ENCODE measurements at places on chromosomes 5 and 9.

DNA sequence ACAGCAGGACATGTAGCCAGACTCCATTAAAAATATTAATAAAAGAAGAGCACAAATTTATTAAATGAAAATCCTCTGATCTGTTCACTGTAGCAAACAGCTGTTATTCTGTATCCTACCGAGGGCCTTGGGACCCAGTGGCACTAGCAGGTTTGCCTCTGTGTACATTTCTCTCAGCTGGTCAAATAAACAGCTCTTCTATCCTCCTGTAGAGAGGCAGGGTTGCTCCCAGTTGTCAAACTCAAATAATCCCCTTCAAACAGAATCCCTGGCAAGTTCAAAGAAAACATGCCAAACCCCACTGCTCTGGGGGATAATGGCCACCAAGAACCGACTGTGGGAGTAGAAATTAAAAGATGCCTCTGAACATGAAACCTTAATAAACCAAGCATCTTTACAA, 1262.0 kb upstream of the DMAC1 start:
- DNase-seq: peak; percentile 7

DNA sequence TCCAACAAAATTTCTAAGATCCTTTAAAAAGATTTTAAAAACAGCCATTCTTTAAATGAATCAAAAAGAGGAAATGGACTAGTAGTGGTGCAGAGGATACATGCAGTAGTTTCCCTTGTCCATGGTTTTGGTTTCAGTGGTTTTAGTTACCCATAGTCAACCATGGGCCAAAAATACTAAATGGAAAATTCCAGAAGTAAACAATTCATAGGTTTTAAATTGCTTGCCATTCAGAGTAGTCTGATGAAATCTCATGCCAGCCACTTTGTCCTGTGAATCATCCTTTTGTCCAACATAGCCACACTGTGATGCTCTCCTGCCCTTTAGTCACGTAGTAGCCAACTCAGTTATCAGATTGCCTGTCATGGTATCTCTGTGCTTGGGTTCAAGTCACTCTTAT, 286.1 kb downstream of the ANXA1 start:
- no peak for DNase-seq

- DNase-seq: no peak
Measured at GRCh38 chr9:121398374-121398773, 28.3 kb upstream of the STOM start.

GRCh38 chr5:167352801-167353200, 938.6 kb upstream of the WWC1 start:
- DNase-seq: no peak

- DNase-seq: no peak
Measured at GRCh38 chr9:72185561-72185960, 36.3 kb downstream of the GDA start.

DNA sequence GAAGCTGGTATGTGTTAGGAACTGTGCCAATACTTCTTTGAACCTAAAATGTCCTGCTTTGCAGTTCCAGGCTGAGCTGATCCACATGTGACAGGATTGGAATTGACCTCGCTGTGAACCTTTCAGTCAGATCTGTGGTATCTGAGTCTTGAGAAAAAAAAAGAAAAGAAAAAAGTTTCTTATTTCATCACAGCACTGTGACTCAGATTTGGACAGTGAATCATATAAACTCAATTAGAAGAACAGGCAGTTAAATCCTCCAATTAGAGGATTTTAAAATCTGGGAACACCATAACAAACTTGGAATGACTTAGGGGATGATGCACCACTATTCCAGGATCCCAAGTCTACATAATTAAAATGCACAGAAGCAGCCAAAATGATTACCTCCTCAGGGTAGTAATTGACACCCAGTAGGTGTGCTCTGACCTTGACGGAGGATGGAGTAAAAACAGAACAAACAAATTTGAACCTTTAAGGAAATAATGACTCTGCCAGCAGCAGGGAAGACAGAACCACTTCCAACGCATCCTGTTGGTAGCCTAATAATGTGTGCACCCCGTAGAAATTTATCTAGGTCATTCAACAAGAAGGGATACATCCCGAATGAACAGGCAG, 57.8 kb upstream of the RAI14 start:
- DNase-seq: no peak

DNA sequence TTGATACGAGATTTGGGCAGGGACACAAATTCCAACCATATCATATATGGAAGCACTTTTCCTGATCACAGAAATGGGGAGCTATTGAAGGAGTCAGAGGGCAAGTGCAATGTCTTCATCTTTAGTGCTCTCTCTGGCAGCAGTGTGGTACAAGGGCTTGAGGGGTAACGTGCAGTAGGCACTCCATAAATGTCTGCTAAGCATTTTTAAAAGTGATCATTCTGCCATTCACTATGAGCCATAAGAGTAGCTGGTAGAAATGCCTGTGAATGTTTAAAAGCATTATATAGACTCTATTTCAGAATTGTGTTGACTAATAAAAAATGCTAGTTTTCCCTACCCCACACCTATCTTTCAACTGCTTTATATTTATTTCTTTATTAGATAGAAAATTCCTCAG, 61.1 kb upstream of the DHFR start:
- DNase-seq: no peak

DNA sequence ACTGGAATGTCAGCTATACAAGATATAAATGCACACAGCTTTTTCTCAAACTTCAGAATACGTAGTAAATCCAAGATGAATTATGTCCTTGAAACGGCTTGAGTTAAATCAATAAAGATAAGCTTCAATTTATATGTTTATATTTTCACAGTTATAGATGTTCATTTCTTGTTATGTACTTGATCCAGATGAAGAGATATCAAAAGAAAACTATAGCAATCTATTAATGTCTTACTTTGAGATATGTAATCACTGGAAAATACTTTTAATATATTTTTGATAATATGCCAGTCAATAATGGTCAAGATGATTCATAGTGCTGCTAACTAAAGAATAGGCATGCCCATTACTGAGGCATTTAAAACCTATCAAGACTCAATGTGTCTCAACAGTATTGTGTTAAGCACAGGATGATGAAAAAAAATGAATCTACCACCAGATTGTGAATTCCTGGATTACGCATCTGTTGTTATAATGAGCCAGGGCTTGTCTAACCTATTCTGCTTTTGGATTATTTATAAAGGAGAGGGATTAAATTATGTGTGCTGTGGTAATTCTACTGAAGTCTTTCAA, 372.6 kb upstream of the PRR16 start:
- no peak for DNase-seq

- no peak for DNase-seq
Measured at GRCh38 chr9:84339503-84339902, 1.1 kb downstream of the SLC28A3 start.

DNA sequence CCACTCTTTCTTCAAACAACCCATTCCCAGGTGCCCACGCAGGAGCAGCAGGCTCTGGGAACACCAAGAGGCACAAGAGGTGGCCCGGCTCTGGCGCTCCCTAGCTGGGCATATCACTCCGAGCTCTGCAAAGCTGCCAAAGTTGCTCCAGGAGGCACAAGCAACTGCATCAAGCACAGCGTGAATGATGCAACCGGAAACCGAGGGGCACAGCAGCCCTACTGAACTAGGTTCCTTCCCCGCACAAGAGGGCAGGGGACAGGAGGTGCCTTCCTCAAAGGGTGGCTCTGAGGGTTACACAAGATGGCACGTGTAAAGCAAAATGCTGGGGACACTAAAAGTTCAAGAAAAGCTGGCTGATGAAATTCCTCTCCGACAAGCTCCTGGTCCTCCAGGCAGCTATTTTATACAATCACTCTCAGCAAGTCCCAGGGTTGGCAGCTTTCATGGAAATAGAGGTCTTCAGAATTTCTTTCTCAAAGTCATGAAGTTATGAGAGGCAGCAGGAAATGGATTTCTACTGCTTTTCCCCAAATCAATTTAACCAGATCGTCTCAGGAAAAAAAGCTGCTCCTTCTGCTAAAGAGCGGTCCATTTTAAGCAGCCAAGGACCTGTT, 22.9 kb downstream of the PSMB7 start:
- DNase-seq: no peak

- no peak for DNase-seq
Measured at GRCh38 chr9:108609227-108609896, 246.4 kb downstream of the ACTL7B start.

DNA sequence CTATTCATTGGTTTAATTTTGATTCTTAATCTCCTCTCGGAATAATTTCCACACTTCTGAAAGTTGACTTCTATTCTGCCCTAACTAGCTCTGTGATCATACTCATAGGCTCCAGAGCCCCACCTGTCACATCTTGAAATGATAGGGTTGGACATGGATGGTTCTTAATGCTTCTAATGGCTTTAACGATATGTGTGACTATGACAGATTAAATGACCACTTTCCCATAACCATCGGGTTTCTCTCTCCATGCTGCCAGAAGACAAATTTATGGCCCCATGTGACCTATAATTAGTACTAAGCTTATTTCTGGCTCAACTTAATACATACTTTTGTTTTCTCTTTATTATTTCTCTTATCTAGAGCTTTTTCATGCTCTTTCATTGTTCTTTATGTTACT, 251.1 kb upstream of the TUT7 start:
- DNase-seq: no peak

DNA sequence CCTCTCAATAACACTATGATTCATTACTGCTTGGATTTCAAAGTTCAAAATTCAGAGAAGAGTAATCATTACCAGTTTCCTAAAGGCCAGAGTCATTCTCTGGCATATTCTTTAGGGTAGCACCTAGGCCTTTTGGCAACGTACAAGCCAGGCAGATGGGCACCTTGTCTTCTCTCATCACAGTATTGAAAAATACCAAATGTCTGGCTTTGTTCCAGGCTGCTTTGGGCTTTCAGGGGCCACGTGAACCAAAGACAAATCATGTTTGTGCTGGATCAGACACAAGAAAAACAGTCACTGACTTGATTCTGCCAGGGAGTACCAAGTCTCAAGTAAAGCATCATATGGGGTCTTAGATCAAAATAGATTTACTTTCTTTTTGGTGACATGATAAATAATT, 15.5 kb downstream of the MEGF9 start:
- no peak for DNase-seq

DNA sequence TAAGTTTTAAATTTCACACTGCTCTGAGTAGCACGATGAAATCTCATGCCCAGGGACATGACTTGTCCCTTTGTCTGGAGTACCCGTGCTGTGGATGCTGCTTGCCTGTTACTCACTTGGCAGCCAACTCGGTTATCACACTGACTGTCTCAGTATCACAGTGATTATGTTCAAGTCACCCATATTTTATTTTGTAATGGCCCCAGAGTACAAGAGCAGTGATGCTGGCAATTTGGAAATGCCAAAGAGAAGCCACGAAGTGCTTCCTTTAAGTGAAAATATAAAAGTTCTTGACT, 22.8 kb upstream of the SCGB3A2 start:
- no peak for DNase-seq

GRCh38 chr5:75601567-75601966, 9.7 kb upstream of the ANKDD1B start:
- no peak for DNase-seq

- DNase-seq: no peak
Measured at GRCh38 chr5:137215261-137215660, 283.9 kb downstream of the SPOCK1 start.

DNA sequence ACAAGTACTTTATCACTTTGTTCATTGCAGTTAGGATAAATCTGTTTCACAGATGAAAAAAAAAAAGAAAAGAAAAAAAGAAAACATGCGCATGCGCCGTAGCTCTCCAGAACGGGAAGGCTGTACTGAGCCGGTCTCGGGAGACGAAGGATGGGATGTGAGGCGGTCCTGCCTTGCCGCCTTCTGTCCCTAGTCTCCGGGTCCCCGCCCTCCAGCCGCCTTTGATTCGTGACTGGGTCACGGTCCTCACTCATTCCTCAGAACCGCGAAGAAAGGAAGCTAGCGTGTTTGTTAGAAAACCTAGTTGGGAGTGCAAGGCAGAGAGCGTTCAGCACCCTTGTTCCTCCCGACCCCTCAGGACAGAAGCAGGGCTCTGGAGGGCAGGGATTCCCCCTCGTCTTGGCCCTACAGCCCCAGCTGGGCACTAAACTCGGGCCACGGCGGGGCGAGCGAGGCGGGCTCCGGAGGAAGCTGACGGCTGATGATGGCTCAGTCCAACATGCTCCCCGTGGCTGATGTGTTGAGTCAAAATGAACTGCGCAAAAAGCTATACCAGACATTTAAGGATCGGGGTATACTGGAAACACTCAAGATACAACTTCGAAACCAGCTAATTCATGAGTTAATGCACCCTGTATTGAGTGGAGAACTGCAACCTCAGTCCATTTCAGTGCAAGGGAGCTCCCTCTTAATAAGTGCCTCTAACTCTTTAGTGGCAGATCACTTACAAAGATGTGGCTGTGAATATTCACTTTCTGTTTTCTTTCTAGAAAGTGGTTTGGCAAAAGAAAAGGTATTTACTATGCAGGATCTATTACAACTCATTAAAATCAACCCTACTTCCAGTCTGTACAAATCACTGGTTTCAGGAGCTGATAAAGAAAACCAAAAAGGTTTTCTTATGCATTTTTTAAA, 40.0 kb downstream of the CPLANE1 start:
- no peak for DNase-seq

DNA sequence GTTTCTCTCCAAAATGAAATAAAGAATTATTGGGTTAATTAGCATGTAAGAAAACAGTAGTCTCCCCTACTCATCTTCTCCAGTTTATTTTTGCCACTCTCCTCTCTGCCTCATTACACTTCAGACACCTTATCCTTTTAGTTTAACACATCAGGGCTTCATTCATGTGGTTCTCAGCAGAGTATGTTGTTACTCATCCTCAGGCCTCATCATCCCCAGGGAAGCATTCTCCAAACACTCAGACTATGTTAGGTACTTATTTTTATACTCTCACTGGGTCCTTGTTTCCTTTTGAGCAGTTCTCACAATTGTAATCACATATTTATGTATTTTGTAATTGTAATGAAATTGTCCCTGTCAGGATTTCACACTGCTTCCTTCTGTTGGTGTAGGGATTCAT, 470.5 kb downstream of the PDE4D start:
- no peak for DNase-seq

DNA sequence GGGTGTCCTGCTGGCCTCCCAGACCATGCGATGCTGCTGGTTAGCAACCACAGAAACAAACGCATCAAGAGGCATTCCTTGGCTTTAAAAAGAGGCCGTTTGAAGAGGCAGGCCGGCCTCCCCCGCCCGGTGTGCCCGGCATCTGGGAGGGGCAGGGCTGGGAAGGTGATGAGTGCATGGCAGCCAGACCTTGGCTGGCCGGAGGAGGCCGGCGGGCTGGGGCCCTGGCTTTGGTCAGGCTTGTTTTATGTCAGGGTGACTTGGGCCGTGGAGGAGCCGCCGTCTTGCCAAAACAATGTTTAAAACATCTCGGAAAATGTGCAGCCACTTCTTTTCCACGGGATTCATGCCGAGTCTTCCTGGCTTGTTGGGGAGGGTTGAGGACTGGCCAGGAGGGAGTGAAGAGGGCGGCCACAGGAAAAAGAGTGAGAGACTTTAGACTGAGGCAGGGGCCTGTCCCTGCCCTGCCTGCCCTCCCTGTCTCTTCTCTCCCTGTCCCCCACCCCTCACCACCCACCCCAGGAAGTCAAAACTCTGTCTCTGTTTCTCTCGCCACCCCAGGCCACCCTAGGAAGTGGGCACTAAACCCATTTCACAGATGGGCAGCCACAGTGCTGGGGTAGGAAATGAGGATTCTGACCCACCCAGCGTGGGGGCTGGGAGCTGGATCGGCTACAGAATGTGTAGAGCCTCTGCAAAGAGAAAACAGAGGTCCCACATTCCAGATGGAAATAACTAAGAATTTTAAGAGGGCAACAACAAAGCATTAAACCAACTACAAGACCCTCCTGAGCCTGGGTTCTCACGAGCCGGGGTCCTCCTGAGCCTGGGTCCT, 143.0 kb downstream of the RXRA start:
- DNase-seq: no peak
